ENCODE measurements at places on chromosomes 7 and 10.

- no peak for DNase-seq
These were observed 54.2 kb upstream of the PLXDC2 start for GRCh38 chr10:19762026-19762425.

- no peak for DNase-seq
These were observed 5.7 kb upstream of the AP5Z1 start for GRCh38 chr7:4769761-4770160.

GRCh38 chr10:72424561-72424960 lies 69.8 kb upstream of the DNAJB12 start:
- no peak for DNase-seq

- DNase-seq = no peak
These were observed 82.5 kb downstream of the OAT start for GRCh38 chr10:124336186-124336585.

DNA sequence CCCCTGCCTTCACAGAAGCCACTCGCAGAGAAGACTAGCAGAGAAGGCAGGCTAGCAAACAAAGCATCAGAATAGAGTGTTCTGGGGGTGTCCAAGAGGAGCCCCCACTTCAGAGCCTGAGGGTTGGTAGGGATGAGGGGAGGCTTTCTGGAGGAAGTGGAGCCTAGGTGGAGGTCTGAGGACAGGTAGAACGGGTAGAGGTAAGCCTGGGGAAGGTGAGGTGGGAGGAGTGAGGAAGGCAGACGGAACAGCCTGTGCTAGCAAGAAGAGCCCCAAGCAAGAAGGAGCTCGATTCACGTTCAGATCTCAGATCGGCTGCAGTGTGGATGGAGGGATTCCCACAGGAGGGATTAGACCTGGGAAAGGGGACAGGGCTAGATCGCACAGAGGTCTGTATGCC lies 66.0 kb upstream of the DUSP5 start:
- DNase-seq = no peak

DNA sequence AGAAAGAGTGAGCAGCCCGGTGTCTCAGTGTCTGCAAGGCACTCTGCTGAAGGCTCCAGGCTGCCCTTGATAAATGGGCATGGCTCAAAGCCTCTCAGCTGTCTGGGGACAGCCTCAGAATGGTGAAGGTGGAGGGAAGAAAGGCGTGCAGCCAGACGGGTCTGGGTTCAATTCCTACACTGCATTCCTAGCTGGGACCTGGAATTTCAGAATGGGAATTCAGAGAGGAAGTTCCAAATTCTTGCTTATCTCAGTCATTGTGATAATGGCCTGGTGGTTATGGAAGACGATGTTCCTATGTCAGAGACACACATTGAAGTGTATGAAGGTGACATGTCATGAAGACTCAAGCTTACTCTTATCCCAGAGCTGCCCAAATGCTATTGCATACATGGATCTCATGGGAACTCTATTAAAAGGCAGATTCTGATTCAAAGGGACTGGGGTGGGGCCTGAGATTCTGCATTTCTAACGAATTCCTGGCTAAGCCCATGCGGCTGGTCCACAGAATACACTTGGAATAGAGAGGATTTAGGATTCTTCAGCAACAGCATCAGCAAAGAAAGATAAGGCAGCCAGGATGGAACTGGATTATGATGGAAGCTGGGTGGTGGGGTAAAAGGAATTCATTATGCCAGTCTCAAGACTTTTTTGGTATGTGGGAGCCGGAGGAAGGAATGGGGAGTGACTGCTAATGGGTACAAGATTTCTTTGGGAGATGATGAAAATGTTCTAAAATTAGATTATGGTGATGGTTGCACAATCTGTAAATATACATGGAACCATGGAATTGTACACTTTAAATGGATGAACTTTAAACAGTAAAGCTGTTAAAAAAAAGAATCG lies 82.6 kb upstream of the ZMIZ1 start:
- DNase-seq = no peak

DNA sequence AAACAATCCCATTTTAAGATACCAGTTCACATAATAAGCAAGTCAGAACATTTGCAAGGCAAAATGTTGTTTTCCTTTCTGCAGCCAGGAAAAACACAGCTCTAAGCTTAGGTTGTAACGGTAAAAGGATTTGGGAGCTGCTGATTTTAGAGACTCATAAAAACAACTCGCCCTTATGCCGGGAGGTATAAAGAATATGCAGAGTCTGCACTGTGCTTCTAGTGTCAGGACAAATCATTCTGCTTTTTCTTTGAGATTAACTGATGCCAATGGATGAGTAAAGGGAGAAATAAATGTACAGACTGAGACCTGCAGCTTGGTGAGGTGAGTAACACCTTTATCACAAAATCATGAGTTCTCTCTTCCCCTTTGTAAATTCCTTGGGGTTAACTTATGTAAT lies 2.0 kb upstream of the SFR1 start:
- DNase-seq = no peak

DNA sequence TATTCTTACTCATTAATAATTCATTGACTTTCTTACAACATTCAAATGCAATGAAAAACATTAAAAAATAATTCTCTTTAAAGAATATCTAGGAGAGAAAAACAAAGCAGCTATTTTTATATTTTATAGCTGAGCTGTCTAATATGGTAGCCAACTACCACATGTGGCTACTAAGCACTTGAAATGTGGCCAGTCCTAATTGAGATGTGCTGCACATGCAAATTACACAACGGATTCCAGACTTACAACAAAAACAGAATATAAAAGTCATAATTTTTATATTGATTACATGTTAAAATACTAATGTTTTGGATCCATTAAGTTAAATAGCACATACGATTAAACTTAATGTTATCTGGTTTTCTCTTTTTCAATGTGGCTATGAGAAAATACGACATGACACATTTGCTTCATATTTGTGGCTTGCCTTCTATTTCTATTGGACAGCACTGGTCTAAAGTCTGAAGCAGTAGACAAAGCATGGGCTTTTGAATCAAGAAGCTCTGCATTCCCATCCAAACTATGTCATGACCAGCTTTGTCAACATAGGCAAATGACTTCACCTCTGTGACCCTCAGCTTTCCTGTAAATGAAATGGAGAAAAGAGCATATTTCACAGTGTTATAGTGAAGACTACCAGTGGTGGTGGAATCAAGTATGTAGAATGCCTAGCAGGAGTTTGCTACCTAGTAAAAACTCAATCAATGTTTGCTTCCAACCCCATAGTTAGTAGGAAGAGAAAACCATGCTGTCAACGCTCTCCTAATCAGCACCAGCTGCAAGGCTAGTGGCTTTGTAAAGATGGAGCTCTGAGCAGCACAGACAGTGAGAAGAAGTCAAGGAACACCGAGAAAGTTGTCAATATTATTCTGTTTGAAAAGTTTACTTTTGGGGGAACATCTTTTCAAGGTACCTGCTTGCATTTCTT lies 37.1 kb upstream of the GDF10 start:
- no peak for DNase-seq

DNA sequence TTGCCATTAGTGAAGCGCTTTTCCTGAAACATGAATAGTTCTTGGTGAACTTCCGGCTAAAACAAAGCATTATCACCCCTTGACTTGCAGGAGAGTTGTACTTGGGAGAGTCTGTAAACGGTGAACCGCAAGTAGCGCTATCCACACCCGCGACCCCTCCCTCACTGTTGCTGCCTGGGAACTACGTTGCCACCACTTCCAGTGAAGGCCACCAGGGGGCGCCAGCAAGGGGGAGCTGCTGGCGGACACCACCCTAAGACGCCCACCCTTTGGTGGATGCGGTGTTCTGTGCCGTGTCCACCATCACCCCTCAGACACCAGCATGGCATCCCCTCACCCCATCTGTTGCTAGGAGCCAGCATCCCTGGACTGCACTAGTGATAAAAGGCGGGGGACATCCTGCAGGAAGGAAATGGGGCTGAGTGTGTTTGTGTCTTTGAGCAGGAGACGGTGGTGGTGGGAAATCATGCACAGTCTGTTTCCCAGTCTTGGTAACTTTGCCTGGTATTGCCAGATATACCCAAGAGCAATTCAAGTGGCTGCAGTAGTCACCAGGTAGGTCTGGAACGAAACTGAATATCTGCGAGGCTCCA lies 298.2 kb downstream of the FRMD4A start:
- DNase-seq = no peak

DNA sequence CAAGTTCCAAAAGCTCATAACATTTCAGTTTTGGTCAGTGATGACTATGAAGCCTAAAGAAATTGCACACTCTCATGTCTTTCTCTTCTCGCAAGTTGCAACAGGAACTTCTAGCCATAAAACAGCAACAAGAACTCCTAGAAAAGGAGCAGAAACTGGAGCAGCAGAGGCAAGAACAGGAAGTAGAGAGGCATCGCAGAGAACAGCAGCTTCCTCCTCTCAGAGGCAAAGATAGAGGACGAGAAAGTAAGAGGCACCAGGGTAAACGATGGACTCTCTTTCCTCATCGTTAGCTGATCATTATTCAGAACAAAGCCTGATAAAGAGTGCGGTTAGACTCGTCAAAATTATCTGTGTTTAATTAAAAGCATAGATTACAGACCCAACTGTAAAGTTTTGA lies 94.7 kb downstream of the HDAC9 start:
- no peak for DNase-seq

- no peak for DNase-seq
These were observed 4.3 kb downstream of the RAMP3 start for GRCh38 chr7:45161842-45162241.

DNA sequence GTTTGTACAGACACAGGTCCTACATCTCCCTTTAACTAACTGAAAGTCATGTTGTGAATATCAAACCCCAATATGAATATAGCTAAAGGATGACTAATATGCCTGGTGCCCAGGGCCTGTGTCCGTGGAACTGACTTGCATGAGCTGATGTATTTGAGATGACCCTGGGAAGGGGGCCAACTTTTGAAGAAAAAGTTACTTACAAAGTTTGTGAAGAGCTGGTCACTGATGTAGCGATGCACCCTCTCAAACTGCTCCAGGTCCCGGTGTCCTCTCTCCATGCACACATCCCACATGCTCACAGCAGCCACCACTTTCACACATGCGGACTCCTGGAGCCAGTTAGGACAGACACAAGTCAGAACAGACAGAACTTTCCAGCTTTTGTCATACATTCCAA lies 106.2 kb downstream of the ABCC2 start:
- no peak for DNase-seq

- DNase-seq = no peak
These were observed 116.4 kb downstream of the PFKFB3 start for GRCh38 chr10:6319119-6319518.

DNA sequence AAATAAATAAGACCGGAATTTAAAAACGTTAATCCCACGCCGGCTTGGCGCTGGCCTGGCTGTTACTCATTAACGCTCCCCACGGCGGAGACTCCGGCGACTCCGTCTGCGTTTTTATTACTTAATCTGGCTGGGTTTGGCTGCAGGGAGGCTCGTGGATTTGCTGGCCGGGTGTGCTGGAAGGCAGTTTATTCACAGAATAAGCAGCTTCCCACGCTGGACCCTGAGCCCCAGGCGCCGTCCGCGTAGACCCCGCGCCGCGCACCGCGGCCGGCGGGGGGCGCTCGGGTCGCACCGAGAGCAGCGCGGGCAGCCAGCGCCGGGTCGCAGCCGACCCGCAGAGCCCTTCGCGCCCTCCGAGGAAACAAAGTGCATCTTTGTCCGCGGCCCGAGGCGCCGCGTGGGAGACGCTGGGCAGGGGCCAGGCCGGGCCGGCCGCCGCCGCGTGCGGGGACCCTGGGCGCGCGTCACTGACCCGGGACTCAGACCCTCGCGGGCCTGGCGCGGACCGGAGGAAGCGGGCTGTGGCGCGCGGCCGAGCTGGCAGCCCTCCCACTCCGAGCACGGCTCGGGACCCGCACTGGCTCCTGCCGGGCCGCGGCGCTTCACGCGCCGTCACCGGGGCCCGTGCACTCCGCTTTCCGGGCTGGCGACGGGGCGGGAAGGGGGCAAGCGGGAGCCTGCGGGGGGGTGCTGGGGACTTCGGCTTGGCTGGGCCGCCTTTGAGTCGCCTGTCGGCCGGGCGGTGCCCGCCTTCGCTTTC lies 587 bp upstream of the GRK5 start:
- DNase-seq = no peak
